SK-N-SH (cell line): ENCODE measurements at places on chromosomes 16 and 17.

GRCh38 chr17:67248291-67248690 is 3.3 kb upstream of the HELZ start:
- H3K27ac ChIP-seq: no peak overlapping the region
- peaks cover 2% of the 10 kb centered on the region; the same call in 1 of the 2 replicates for H3K36me3 ChIP-seq
- H3K4me1 ChIP-seq: peaks cover 16% of the 10 kb centered on the region
- H3K4me3 ChIP-seq: no peak overlapping the region
- DNase-seq: no peak
- H3K27me3 ChIP-seq: no peaks in the 10 kb centered on the region

DNA sequence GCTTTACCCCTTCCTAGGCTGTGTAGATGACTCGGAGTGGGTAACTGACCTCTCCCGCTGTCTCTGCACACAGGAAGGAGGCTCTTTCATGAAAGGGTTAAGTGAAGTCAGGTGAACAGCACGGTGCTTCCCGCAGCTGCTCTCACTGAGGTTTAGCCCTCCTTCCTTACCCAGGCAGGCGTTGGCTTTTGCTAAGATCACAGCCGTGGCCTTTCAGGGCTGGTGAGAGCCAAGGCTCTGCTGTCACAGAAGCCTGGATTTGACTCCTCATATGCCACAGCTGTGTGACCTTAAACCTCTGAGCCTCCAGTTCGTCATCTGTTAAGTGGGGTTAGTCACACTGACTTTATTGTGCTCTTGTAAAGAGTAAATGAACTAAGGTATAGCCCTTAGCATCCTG is 90.9 kb upstream of the PLCG2 start:
- no peaks in the 10 kb centered on the region for H3K4me1 ChIP-seq
- H3K27me3 ChIP-seq: no peaks in the 10 kb centered on the region
- H3K4me3 ChIP-seq: no peak overlapping the region
- DNase-seq: no peak

- DNase-seq: no peak
- no peaks in the 10 kb centered on the region for H3K36me3 ChIP-seq
- H3K4me3 ChIP-seq: no peak overlapping the region
- H3K27me3 ChIP-seq: no peaks in the 10 kb centered on the region
- no peaks in the 10 kb centered on the region for H3K4me1 ChIP-seq
Measured at GRCh38 chr17:55500103-55500502, 11.1 kb downstream of the SMIM36 start.

GRCh38 chr17:61279476-61280145 is 120.0 kb upstream of the TBX2 start:
- H3K27me3 ChIP-seq: no peaks in the 10 kb centered on the region
- no peak overlapping the region for H3K27ac ChIP-seq
- no peak overlapping the region for H3K4me3 ChIP-seq
- H3K4me1 ChIP-seq: no peaks in the 10 kb centered on the region; the same call in 1 of the 2 replicates
- no peak for DNase-seq
- no peaks in the 10 kb centered on the region for H3K36me3 ChIP-seq

DNA sequence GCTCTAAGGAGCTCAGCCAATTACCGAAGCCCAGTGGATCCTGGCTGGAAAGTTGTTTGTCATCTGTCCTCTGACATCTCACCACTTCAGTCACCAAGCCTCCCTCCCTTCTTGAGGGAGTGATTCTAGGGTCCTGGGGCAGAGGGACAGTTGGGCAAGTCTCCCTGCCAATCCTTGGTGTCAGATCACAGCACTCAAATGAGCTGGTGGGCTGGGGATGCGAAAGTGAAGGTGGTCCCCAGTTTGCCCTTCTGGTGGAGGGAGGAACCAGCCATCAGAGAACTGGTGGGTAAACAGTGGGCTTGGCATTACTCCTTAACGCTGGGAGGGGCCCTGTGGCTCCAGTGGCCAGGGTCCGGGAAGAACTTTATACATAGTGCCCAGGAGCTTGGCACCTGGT is 4.4 kb upstream of the CALB2 start:
- H3K4me3 ChIP-seq: no peak overlapping the region
- no peaks in the 10 kb centered on the region for H3K36me3 ChIP-seq
- H3K27me3 ChIP-seq: peaks cover 16% of the 10 kb centered on the region; the same call in 1 of the 2 replicates
- DNase-seq: no peak

- no peaks in the 10 kb centered on the region for H3K4me1 ChIP-seq
- no peak overlapping the region for H3K27ac ChIP-seq
- H3K4me3 ChIP-seq: no peak overlapping the region
- DNase-seq: no peak
- no peaks in the 10 kb centered on the region; the same call in 1 of the 2 replicates for H3K27me3 ChIP-seq
- no peaks in the 10 kb centered on the region for H3K36me3 ChIP-seq
Measured at GRCh38 chr16:71432906-71433305, 8.9 kb downstream of the TLE7 start.

- H3K4me1 ChIP-seq: no peaks in the 10 kb centered on the region
- H3K27ac ChIP-seq: no peak overlapping the region
- no peak for DNase-seq
- H3K36me3 ChIP-seq: no peaks in the 10 kb centered on the region
Measured at GRCh38 chr17:3474212-3474611, 1.6 kb upstream of the ASPA start.

GRCh38 chr17:34254651-34255380 is at the start of gene CCL2:
Gene CCL2 (plus strand): TSS chr17:34255285. CDS start chr17:34255350, 65 bp downstream.
- peak within 1 kb of the TSS; percentile 67 for H3K4me3 ChIP-seq
- no peaks in the 10 kb centered on the region for H3K27me3 ChIP-seq
- H3K27ac ChIP-seq: peak within 1 kb of the TSS; percentile 68
- peaks cover 39% of the 10 kb centered on the region for H3K4me1 ChIP-seq
- H3K36me3 ChIP-seq: peaks cover 6% of the 10 kb centered on the region

GRCh38 chr17:59362811-59363205 is 31.4 kb downstream of the YPEL2 start:
- peaks cover 52% of the 10 kb centered on the region for H3K4me1 ChIP-seq
- H3K36me3 ChIP-seq: no peaks in the 10 kb centered on the region
- no peaks in the 10 kb centered on the region for H3K27me3 ChIP-seq
- peak overlapping the region; percentile 51 for H3K27ac ChIP-seq
- no peak overlapping the region; the same call in 1 of the 2 replicates for H3K4me3 ChIP-seq

DNA sequence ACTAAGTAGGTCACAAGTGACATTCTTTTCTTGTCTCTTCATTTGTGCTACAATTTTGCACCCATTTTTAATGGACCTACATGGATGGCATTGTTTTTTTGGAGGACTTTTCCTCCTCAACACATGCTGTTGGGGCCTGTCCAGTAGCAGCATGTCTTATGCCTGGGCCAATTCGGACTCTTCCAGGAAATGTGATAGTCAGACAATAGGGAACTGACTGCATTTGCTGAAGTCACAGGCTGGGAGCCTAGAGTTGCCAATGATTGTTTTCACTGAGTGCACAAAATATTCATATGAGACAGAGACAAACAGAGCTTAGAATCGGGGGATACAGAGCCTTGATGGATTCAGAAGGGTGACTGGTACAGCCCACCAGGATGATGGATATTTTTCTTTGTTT is 867.3 kb upstream of the GOT2 start:
- H3K4me1 ChIP-seq: no peaks in the 10 kb centered on the region
- no peak overlapping the region for H3K4me3 ChIP-seq
- H3K36me3 ChIP-seq: no peaks in the 10 kb centered on the region
- no peaks in the 10 kb centered on the region for H3K27me3 ChIP-seq
- no peak for DNase-seq
- no peak overlapping the region for H3K27ac ChIP-seq

- H3K27me3 ChIP-seq: no peaks in the 10 kb centered on the region
- H3K4me1 ChIP-seq: peaks cover 60% of the 10 kb centered on the region
- H3K27ac ChIP-seq: peak overlapping the region; percentile 97; the same call in 1 of the 2 replicates
- H3K4me3 ChIP-seq: no peak overlapping the region
- peak; percentile 63 for DNase-seq
Measured at GRCh38 chr16:85347213-85347591, 234.9 kb upstream of the CIBAR2 start.

DNA sequence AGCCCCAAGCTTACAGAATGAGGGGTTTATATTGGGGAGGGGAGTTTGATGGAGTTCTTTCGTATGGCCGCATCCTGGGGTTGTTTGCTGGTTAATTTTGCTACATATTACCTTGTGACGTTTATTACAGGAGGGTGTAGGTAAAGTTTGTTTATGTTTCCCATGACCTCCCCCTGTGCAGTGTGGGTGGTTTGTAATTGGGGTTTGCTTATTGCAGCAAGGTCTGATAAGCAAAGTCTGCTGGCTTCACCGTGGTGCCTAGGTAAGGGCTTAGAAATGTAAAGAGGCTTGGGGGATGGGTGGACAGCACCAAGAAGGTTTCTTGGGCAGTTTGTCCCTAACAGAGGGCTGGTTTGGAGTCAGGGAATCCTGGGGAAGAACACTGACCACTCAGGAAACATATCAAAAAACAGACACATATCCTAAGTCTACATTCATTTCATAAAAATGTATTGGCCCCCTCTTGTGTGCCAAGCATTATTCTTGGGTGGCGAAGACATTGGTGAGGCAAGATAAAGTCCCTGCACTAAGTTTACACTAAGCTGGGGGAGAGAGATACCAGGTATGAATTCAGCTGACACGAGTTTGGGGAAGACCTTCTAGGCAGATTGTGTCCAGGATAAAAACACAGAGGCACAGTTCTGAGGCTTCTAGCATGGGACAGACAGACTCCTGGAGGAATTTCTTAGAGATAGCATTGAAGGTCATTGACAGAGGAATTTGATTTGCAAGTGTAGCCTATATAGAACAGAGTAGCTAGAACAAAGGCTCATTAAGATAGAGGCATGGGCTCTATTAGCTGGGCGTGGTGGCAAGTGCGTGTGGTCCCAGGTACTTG is 9.5 kb downstream of the ZNF764 start:
- H3K4me1 ChIP-seq: no peaks in the 10 kb centered on the region
- DNase-seq: no peak
- no peaks in the 10 kb centered on the region for H3K36me3 ChIP-seq
- H3K4me3 ChIP-seq: no peak overlapping the region

- H3K4me3 ChIP-seq: no peak overlapping the region
- no peaks in the 10 kb centered on the region for H3K27me3 ChIP-seq
- peaks cover 30% of the 10 kb centered on the region for H3K4me1 ChIP-seq
- peak; percentile 39 for DNase-seq
- peaks cover 18% of the 10 kb centered on the region for H3K36me3 ChIP-seq
Measured at GRCh38 chr16:11781773-11782172, 15.3 kb downstream of the ZC3H7A start.

GRCh38 chr17:5422505-5422904 is 2.5 kb downstream of the RPAIN start:
- no peak overlapping the region for H3K27ac ChIP-seq
- H3K36me3 ChIP-seq: peaks cover 50% of the 10 kb centered on the region
- DNase-seq: no peak
- H3K27me3 ChIP-seq: no peaks in the 10 kb centered on the region
- H3K4me3 ChIP-seq: no peak overlapping the region
- peaks cover 16% of the 10 kb centered on the region for H3K4me1 ChIP-seq

GRCh38 chr16:59295993-59296736 is 562.0 kb upstream of the GOT2 start:
- H3K36me3 ChIP-seq: no peaks in the 10 kb centered on the region
- H3K4me3 ChIP-seq: no peak overlapping the region
- H3K27me3 ChIP-seq: no peaks in the 10 kb centered on the region
- H3K27ac ChIP-seq: no peak overlapping the region
- DNase-seq: no peak
- no peaks in the 10 kb centered on the region for H3K4me1 ChIP-seq

GRCh38 chr16:67651847-67652246 is 6.9 kb downstream of the CARMIL2 start:
- peaks cover 10% of the 10 kb centered on the region; the same call in 1 of the 2 replicates for H3K4me1 ChIP-seq
- no peak overlapping the region for H3K4me3 ChIP-seq

DNA sequence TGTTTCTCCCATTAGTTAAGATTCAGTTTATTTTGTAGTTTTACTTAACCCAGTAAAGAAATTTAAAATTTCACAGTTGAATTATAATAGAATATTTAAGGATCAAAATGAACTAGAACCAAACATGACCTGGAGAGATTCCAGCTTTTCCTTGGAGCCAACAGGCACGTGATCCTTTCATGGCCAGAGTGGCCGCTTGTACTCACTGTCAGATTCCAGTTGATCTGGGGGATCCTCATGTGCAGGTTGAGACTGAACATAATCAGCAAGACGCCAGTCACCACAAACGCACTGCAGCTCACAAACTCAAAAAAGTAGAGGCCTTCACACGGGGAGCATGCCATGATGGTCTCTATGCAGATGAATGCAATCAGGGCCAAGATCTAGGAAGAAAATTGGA is 31.7 kb downstream of the CMTM3 start:
- H3K27me3 ChIP-seq: no peaks in the 10 kb centered on the region
- no peak overlapping the region for H3K4me3 ChIP-seq
- no peaks in the 10 kb centered on the region for H3K36me3 ChIP-seq
- no peak for DNase-seq
- H3K27ac ChIP-seq: no peak overlapping the region
- no peaks in the 10 kb centered on the region for H3K4me1 ChIP-seq

- no peak overlapping the region for H3K27ac ChIP-seq
- no peaks in the 10 kb centered on the region for H3K4me1 ChIP-seq
- H3K36me3 ChIP-seq: no peaks in the 10 kb centered on the region
- no peak overlapping the region for H3K4me3 ChIP-seq
- DNase-seq: peak; percentile 39
Measured at GRCh38 chr17:74424657-74425056, 7.2 kb upstream of the GPRC5C start.

- H3K27ac ChIP-seq: no peak overlapping the region
- DNase-seq: no peak
- H3K4me3 ChIP-seq: no peak overlapping the region
- no peaks in the 10 kb centered on the region for H3K4me1 ChIP-seq
Measured at GRCh38 chr17:49890077-49890821, 42.4 kb upstream of the TAC4 start.

DNA sequence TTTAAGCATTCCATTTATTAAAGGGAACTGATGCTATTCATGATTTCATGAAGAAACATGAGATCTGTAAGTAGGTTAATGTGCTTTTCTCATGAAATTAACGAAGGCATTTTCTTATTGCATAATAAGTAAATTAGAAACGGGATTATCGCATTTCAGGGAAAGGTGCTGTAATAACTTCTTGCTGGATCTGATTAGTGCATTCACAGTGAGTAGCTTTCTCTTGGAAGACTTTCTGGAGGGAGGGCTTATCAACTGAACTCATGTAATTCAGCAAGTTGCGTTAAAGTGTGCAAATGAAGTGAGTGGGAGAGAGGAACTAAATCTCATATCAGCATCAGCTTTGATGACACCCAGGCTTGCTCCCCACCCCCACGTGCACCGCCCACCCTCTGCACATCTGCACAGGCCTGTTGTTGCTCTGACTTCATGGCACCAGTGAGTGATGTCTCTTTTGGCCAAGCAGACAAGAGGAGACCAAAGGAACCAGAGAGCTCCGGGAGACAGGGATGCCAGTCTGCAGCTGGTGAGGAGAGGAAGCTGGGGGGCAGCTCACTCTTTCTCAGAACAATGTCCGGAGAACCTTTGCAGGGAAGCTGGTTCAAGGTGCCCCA is 26.3 kb upstream of the GAS7 start:
- H3K27ac ChIP-seq: no peak overlapping the region
- peaks cover 5% of the 10 kb centered on the region; the same call in 1 of the 2 replicates for H3K27me3 ChIP-seq
- no peak overlapping the region for H3K4me3 ChIP-seq
- no peaks in the 10 kb centered on the region for H3K36me3 ChIP-seq
- DNase-seq: no peak

GRCh38 chr16:56776562-56776961 is 46.6 kb downstream of the NUP93 start:
- peaks cover 5% of the 10 kb centered on the region; the same call in 1 of the 2 replicates for H3K4me1 ChIP-seq
- no peaks in the 10 kb centered on the region for H3K36me3 ChIP-seq
- H3K27me3 ChIP-seq: no peaks in the 10 kb centered on the region
- no peak overlapping the region for H3K27ac ChIP-seq

GRCh38 chr16:84419730-84420129 is 51.4 kb downstream of the ATP2C2 start:
- H3K36me3 ChIP-seq: no peaks in the 10 kb centered on the region
- no peak overlapping the region for H3K27ac ChIP-seq
- no peaks in the 10 kb centered on the region for H3K4me1 ChIP-seq
- DNase-seq: no peak
